CD8-positive, alpha-beta T cell (primary cell): ENCODE measurements at places on chromosomes 2 and 18.

- no peak for DNase-seq
Observed at GRCh38 chr18:59426855-59427254, 67.8 kb upstream of the LMAN1 start.

DNA sequence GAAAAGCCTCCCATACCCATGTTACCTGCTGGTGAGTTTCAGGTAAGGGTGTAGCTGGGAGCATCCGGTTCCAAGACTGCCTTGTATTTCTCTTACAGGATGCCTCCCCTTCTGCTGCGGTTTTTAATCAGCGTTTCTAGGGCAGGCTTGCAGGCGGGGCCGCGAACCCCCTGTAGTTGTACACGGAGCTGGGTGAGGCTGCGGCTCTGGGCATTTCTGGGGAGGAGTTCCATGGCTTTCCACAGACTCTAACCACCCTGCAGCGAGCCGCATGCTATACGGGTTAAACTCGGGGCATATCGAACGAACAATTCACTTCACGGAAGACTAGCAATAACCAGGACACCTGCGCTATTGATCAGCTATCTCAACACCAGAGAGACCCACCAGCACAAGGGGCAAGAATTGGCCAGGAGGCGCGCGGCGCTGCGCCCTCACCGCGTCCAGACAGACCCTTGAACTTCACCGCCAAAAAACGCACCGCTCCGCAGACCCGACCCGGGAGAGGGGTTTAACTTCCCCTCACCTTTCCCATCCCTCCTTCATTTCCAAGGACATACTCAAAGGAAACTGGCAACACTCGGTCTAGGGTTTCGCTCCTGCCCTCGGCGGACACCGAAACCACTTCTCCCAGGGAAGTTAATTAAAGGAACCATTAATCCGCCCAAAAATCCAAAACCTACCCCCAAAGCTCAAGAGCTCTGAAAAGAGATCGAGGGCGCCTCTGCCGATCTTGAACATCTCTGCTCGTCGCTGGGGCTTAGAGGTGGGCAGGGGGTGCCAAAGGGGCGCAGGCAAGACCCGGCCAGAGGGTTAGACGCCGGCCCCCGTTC is 909 bp downstream of the TGFA start:
- DNase-seq: no peak

DNA sequence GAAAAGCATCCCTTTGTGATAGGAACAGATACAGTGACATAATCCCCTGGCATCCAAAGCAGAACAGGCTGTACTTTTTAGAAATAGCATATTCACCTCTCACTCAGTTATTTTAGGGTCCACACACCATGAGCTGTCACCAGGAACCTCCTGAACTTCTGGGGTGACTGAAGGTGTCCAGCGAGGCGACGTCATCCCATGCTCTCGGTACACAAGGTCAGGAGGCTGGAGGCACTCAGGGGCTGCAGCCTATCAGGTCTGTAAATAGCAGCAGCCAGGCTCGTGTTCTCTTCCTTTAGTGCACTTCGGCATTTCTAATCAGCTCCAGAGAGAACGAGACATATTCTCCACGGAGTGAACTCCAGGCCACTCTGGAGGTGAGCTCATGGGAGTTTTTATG is 98.3 kb downstream of the GATA6 start:
- no peak for DNase-seq

- DNase-seq: no peak
Observed at GRCh38 chr2:74077636-74078035, 70.1 kb downstream of the BOLA3 start.

- DNase-seq: no peak
Observed at GRCh38 chr2:151730262-151730975, 3.9 kb downstream of the NEB start.
